Esophagus (tissue), 2 donors: ENCODE measurements at places on chromosomes 12 and 14. TPM values are rescaled to one million over a fixed set of nuclear protein-coding genes. Genes with fewer than 3 reads are reported as not detected.

Gene GPX2
- polyA plus RNA-seq = 77.2 TPM

Gene ZNF891
- 0.75 TPM for polyA plus RNA-seq

Gene KRT3
- 1.9 TPM for polyA plus RNA-seq

Gene LHX5
- not detected for polyA plus RNA-seq

Gene POTEM
- not detected for polyA plus RNA-seq

Gene HIF1A
- 23.4 TPM for polyA plus RNA-seq

Gene ATL1
- polyA plus RNA-seq = 1.7 TPM

Gene FAM90A1
- 0.13 TPM for polyA plus RNA-seq
